B cell (primary cell): ENCODE measurements at places on chromosomes 6 and 20.

- no peak for DNase-seq
These were observed 22.0 kb downstream of the FIG4 start for GRCh38 chr6:109713097-109713496.

- no peak for DNase-seq
These were observed 18.0 kb upstream of the UBE2V1 start for GRCh38 chr20:50130995-50131394.

DNA sequence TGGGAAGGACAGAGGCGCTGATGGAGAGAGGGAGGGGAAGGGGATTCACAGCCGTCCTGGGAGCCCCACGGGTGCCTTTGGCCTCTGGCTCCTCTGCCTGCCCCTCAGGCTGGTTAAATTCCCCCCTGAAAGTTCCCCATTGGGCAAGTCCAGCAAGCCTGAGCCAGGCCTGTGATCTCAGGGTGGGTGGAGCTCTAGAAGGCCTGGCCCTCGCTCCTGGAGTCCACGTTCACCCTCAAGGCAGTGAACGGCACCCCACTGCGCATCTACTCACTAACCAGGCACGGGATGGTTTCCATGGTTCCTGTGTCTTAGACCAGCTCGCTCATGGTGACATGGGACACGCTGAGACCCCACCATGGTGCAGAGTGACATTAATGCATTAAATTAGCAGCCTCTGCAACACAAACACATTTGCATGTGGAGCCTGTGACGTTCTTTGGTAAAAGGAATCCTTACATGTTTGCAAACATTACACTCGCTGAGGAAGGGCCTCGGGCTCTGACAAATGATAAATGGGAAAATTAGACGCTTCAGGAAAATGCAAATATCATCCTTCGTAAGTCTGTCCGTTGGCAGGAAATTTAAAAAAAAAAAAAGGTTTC is 452.7 kb downstream of the PREX1 start:
- no peak for DNase-seq

- no peak for DNase-seq
These were observed 29.0 kb upstream of the OPN5 start for GRCh38 chr6:47752801-47753200.
